HT1080 (cell line): ENCODE measurements at places on chromosomes 6 and 20. TPM values are rescaled to one million over a fixed set of nuclear protein-coding genes. Genes with fewer than 3 reads are reported as not detected.
A peak's percentile ranks its signal among the peaks of the same experiment; 100 is the strongest.

- peak; percentile 95 for DNase-seq
Measured at GRCh38 chr20:35303735-35304491, 11.7 kb upstream of the FAM83C start.

DNA sequence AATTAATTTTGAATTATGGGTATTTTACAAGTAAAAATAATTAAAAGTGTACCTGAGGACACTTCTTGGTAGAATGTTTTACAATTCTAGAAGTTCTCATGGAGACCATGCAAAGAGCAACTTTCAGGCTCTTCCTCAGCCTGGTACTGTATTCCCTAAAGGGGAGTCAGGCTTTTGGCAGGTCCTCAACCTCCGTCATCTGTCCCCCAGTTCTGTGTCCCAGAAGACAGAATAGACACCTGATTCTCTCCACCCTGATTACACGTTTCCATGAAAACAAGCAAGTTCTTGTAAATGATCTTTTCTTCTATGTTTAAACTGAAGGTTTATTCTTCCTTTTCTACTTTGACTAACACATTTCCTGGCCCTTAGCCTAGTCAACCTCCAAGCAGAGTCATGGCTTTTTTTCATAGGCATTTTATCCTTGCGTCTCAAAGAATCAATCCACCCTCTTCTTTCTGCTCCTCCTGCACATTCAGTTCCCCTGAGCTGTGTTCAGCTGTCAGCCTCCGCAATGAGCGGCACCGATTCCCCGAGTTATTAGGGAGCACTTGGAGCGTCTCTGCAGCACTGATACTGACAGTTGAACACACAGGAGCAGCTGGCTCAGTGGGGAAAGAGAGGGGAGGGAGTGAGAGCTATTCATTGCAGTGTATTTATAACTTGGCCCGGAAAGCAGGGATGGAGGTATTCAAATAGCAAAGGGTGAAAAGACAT, 1082.4 kb upstream of the MAP3K7 start:
- no peak for DNase-seq

DNA sequence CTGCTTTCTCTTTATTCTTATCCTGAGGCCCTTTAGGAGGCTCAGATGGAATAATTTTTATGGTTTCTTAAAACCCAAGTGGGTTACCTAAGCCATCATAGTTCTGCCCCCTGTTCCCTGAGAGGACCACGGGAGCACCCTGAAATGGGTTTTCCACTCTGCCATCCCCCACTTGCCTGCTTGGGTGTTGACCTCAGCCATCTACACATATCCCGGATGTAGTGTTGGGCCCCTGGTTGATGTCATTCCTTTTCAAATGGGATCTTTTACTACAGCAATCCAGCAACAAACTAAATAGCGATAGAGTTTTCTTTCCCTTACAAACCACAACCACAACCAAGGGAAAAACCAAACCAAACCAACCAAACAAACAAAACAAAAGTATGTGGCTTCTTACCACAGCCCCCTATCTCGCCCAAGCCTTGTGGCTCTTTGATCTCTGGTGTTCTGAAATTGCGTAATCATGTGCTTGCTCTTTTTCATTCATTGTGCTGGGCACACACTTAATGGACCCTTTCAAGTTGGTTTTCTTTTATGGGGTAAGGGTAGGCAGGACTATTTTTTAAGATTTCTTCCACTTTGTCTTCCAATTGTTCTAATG, 154.9 kb downstream of the ESR1 start:
- DNase-seq = peak; percentile 70

DNA sequence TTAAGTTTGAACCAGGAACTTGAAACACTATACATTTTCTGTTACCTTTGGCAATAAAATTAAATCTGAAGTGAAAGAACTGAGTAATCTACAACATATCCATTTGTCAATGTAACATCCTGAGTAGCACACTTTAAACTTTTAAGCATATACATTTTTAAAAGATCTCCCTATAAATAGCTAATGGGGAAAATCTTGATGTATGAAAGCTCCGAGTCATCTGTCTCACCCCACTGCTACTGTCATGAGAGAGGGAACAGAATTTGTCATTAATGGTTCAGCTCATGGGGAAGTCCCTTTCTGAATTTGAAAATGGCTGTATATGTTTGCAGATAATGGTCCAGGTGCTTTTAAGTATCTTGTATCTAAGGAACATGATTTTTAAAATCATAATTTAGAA, 55.2 kb upstream of the NOX3 start:
- no peak for DNase-seq

DNA sequence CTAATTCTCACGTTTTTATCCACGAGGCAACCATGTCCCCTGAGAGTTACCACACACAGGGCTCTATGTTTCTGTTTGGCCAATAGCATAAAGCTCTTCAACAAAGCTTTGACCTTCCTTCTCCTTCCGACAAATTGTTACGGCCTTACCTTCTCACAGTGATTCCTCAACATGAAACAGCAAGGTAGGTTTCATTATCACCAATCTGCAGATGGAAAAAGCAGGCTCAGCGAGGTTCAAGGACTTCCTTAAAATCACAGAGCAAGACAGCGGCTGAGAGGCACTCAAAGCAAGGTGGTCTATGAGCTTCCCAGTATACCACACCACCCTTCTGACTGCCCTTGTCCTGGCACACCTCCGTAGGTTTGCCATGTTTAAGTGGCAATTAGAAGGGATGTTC, 360.0 kb downstream of the CD83 start:
- no peak for DNase-seq

GSTA4 gene
- 0.20 TPM in 1 of 2 replicates, not detected in the other for total RNA-seq
